Right ventricle myocardium inferior (tissue), 1 donor: ENCODE measurements at places on chromosomes 2 and 18. TPM values are rescaled to one million over a fixed set of nuclear protein-coding genes. Genes with fewer than 3 reads are reported as not detected.

DNA sequence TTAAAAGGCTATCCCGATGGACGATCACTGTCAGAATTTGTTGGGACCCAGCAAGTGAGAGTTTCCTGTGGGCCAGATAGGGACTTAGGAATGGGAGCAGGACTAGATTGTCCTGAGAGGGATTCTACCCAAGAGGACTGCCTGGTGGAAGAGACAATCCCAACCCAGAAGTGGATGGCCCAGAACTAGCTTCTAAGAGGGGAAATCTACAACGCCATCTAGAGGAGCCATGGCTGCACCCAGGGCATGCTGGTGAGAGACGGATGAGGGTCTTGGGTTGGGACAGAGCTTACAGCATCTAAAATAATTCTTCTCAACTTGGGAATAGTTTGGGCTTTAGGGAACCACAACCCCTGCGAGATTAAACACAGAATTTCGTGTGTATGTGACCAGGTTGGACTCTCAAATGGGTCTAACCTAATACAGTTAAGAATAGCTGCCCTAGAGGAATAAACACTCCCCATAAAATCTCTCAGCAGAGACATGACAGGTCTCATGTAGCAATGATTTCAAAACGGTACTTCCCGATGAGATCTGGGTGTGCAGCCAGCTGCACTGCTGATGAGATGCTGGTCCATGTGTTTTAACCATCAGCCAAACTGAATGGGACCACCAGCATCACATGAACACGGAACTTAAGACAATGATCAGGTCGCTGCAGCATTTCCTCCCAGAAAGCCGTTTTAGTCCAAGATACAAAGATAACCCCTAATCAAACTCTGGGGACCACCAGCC, 50.8 kb downstream of the CCBE1 start:
- DNase-seq = no peak

GRCh38 chr2:197201874-197202273, 108.7 kb downstream of the ANKRD44 start:
- DNase-seq = no peak

DNA sequence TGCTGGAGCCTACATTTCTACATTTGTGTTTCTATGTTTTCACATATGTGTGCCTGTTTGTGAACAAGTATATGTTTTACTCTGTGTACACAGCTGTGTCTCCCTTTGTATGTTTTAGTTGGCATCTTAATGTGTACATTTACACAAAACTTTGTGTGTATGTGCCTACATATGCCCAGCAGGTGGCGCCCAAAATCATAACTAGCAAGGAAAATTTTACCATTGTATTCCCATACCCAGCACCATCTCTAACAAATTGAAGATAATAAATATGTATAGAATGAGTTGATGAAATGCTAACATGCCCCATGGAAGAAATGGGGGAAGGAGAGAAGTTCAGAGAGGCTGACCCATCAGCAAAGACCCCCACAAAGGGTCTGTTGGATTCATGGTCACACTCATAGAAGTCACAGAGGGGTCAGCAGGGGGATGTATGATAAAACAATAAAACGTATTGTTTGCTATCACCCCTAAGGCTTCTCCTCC, 48.1 kb downstream of the PKDCC start:
- DNase-seq = peak; percentile 89

DNA sequence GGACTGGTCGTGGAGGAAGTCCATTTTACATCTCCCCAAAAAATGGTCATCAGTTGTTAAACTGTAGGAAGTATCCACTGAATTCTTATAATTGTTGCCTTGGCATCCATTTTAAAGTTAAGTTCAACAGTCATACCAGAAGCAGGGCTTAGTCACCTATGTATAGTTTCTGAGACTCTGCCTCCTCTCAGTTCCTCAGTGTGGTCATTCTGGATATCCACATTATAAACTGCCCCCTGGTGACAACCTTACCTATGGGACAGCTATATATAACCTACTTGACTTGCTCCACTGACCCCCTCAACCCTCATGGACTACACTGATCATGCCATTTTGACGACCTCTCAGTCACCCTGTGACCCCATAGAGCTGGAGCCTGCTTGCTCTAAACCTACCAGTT, 617.0 kb downstream of the LRP1B start:
- DNase-seq = no peak

- DNase-seq = no peak
Measured at GRCh38 chr2:33873076-33873605, 274.0 kb upstream of the FAM98A start.

DNA sequence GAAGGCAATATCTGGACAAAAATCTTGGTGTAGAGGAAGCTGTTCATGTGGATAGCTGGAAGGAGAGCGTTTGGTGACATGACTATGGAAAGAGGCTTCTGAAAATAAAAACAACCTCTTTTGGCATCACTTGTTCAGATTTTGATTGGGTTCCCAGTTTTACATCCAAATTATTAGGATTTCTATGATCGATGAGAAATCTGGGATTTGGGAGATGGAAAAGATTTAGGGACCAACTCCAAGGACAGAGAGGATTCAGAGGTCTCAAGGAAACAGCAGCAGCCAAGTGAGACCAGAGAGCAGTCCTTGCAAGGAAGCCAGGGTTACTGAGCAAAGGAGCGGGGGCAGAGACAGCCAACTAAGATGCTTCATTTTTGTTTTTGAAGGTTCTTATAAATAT, 441.7 kb downstream of the TRIB2 start:
- DNase-seq = no peak

- peak; percentile 89 for DNase-seq
Measured at GRCh38 chr2:134120733-134121630, 132.9 kb upstream of the MGAT5 start.

- no peak for DNase-seq
Measured at GRCh38 chr2:54529935-54530334, 73.8 kb downstream of the SPTBN1 start.

Gene RND3
- total RNA-seq = 22.1 TPM

Gene PCGF1
- total RNA-seq = 26.7 TPM

Gene FIGN
- total RNA-seq = 16.7 TPM

Gene SLC9A4
- not detected for total RNA-seq
